HS-5 (cell line): ENCODE measurements at places on chromosomes 4 and X.

GRCh38 chr4:115749404-115749803 is 636.0 kb upstream of the NDST4 start:
- DNase-seq = no peak

GRCh38 chr4:155818639-155819038 is 47.4 kb downstream of the ASIC5 start:
- DNase-seq = no peak

DNA sequence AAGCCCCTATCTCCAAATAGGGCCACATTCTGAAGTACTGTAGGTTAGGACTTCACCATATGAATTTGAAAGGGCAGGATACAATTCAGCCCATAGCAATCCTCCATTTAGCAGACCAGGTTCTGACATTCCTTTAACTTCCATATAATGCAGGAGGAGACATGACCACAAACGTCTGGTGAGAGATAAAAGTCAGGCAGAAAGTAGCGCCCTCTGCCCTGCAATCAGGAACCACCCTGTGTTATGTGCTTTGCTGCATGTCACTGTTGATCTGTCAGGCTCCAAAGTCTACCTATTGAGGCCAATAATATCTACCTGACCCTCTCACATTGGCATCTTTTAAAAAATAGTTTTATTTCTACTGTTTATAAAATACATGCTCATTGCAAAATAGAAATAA is 30.2 kb upstream of the SEPSECS start:
- no peak for DNase-seq

DNA sequence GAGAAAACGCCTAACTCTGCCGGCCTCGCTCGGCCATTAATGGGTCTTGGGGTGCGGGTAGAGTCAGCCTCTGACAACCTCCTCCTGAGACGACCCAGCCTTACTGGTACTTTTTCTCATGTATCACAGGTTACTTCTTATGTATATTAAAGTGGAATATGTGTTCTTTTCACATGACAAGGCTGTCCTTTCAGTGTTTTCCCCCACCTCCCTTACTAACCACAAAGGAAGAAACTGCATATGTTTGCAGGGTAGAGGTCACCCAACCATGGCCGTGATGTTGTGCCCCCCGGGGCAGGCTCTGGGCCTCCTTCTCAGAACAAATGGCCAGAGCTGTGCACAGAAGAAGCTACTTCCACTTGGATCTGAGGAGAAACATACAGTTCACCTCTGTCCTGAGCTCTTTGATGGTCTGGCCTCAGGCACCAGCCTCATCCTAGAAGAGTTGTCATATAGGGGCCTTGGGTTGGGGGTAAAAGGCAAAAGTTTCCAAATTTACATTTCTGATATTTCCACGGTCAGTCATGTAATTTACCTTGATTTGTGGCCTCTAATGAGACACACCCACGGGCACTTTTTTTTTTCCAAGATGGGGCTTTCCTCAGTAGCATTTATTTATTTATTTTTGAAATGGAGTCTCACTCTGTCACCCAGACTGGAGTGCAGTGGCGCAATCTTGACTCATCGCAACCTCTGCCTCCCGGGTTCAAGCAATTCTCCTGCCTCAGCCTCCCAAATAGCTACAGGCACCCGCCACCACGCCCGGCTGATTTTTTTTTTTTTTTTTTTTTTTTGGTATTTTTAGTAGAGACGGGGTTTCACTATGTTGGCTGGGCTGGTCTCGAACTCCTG is 1.9 kb downstream of the SOWAHD start:
- DNase-seq = no peak

DNA sequence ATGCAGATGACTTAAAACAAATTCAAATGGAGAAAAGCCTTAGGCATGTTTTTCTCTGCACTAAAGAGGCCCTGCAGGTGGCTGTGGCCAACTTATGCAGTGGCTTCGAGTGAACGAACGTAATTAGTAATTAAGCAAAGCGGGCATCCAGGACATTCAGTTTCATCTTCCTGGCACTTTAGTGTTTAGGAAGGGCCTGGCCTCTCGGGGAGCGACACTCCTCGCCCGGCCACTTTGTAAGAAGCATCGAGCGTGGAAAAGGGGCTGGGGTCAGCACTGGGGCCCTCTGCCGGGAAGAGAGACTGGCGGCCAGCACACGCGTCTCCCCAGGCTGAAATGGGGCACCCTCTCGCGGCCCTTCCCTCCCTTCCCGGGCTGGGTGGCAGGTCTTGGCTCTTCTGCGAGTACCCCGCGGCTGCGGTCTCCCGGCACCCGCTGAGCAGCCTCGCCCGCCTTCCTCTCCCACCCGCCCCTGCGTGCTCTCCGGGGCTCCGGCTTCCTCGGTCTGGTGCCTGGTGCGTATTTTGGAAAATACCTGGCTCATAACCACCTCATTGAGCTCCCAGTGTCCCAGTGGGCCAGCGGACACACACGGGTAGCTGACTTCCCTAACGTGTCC is 677 bp upstream of the CYP4V2 start:
- DNase-seq = no peak

- DNase-seq = no peak
These were observed 61.7 kb downstream of the KANTR start for GRCh38 chrX:53155512-53156206.
